ENCODE measurements at places on chromosomes 3 and 15.

DNA sequence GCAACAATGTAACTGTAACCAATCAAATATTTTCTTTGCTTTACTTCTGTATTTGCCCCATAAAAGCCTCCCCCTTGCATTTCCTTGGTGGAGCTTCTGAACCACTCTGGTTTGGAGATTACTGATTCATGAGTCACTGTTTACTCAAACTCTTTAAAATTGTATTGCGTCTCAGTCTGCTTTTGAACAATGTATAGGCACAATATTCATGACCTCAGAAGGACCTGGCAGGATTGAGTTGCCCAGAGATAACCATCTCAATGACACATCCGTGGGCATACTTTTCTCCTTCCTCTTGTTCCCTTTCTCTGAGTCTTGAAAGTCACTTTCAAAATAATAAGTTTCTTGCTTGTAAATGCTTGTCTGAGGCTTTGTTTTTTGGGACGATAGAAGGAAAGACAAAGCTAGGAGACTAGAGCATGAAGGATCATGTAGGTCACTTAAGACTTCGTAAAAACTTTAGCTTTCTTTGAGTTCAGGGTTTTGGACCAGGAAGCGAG is 57.1 kb upstream of the POU1F1 start:
- DNase-seq: no peak

GRCh38 chr3:11248596-11248995 is 23.6 kb upstream of the ATG7 start:
- no peak for DNase-seq

- DNase-seq: no peak
Measured at GRCh38 chr3:125317761-125318160, 57.4 kb downstream of the ZNF148 start.

- DNase-seq: no peak
Measured at GRCh38 chr15:68900027-68900426, 30.3 kb upstream of the SPESP1 start.

- DNase-seq: no peak
Measured at GRCh38 chr3:33798113-33798417, 365 bp upstream of the PDCD6IP start.

GRCh38 chr3:107172411-107172810 is 204.8 kb upstream of the CCDC54 start:
- no peak for DNase-seq

DNA sequence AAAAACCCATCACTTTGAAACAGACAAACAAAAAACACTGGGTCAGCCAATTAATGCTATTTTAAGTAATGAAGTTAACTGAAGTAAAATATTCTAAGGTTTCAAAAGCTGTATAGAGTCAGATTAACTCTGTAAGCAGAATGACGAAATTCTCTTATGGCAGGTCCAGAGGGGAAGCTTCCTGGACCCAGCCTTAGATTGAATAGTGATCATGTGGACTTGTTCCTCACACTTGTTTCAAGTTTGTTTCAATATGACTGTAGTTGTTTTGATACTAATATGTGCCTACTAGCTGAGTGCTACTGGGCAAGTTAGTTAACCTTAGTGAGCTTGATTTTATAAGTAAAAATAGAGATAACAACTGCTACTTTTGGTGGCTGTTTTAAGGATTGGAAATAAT is 32.6 kb downstream of the PLS1 start:
- DNase-seq: no peak

GRCh38 chr3:15523660-15524417 is 2.3 kb upstream of the COLQ start:
- DNase-seq: no peak

DNA sequence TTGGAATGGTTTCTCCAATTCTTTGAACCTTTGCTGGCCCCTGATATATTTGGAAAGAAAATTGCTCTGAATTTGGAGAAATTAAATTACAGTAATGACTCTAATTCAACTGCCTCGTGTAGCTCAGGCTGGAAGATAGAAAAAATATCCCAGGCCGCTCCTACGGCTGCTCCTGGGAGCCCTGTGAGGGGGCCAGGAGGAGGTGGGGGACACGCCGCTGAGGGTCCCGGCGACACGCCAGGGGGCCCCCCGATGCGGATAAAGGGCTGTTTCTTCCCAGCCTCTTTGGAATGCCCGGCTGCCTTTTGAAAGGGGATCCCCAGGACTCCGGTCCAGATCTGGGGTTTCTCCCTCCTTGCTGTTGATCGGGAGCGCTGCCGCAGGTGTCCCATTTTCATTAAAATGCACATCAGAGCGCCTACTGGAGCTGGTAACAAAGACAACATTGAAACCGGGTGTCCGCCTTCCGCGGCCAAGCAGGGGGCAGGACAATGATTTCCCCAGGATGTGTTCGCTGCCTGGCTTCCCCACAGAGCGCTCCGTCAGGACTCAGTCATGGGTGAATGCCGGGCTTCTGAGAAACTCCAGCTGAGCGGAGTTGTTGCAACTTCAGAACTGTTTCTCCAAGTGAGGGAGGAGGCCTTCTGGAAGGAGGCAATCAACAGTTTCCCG is 200.1 kb upstream of the KBTBD8 start:
- DNase-seq: no peak
